NCI-H1092 treated with DMSO at 0.1 percent for 48 hours (cell line): ENCODE measurements at places on chromosomes 5 and 9.

DNA sequence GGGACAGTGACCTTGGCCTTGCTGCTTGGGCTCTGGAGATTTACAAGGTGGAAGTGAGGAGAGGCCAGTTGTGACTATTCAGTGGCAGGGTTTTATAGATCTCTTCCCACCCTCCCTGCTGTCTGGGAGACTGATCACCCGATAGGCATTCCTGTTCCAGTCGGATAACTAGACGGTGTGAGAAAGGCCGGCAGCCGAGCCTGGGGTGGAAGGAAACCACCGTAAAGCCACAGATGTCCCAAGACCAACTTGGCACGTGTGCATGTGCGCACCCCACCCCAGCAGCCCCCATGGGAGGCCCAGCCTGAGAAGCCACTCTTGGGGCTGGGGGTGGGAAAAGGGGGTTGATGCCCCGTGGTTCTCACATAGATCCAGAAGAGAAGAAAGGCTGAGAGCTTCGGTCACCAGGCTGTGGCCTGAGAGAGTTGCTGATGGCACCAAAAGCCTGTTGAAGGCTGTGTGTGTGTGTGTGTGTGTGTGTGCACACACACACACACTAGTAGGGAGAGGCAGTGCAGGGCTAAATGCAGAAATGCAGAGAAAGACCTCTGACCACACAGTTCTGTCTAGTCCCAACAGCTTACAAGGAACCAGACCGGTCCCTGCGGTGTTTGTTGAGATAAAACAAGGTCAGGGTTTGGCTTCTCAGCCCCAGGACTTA lies 225.8 kb downstream of the FANCC start:
- no peak for DNase-seq

DNA sequence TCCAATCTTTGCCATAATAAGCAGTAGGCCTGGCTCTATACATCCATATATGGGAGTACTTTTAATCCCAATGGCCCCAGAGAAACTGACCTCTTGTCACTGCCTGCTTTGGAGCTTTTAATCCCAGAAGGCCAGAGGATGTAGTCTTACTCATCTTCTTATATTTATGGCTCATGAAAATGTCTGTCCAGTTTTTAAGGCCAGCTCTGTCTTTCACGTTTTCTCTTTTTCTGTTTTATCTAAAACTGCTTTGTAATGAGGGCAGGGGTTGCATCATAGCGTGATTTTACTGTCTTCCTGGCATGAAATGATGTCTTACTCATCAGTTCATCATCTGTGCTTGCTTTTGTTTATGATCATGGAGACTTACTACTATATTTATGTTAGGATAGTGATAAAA lies 1094.9 kb downstream of the MAT2B start:
- no peak for DNase-seq

DNA sequence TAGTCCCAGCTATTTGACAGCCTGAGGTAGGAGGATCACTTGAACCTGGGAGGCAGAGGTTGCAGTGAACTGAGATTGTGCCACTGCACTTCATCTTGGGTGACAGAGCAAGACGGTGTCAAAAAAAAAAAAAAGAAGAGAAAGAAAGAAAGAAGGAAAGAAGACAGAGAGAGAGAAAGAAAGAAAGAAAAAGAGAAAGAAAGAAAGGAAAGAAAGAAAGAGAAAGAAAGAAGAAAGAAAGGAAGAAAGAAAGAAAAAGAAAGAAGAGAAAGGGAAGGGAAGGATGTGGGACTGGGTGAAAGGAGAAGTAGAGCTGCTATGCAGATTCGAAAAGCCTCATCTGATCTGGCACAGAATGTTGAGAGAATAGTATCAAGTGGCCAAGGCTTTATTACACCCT lies 23.7 kb upstream of the SCAMP1 start:
- DNase-seq = no peak

- DNase-seq = no peak
These were observed 27.6 kb upstream of the SMIM23 start for GRCh38 chr5:171757853-171758535.

DNA sequence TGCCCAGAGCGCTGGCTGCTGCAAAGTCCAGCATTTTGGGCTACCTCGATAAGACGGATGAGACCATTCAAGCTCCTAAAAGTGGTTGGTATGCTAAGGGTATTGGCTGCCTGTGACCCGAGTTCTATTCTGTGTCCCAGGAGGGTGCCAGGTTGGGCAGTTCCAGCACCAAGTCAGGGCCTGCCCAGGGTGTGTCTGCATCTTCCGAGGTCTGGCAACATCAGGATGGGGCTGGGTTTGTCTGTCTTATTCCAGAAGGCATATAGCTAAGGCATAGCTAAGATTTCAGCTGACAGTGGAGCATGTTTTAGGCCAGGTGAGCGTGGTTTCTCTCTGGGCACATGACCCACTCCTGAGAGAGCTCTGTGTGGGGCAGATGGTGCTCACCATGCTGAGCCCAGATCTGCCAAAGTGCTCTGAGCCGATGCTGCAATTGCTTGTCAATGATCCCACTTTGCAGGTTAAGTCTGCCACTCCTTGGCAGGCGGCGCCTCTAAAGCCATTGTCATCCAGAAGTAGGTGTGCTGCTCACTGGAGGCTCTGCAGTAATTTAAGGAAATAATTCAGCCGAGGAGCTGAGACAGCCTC lies 7.8 kb downstream of the SLC9A3 start:
- DNase-seq = no peak

DNA sequence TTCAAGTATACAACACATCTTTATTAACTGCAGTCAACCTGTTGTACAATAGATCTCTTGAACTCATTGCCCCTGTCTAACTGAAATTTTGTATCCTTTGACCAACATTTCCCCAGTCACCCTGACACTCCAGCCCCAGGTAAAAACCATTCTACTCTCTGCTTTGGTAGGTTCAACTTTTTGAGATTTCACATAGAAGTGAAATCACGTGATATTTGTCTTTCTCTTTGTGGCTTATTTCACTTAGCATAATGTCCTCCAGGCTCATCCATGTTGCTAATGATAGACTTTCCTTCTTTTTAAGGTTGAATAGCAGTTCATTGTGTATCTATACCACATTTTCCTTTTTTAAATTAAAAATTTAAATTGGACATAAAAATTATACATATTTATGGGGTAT lies 126.5 kb upstream of the MAN2A1 start:
- no peak for DNase-seq

- no peak for DNase-seq
These were observed 25.1 kb downstream of the ACSL6 start for GRCh38 chr5:131986161-131986912.

GRCh38 chr5:555058-555623 lies 30.9 kb upstream of the SLC9A3 start:
- no peak for DNase-seq

- no peak for DNase-seq
These were observed 116.4 kb downstream of the TTLL11 start for GRCh38 chr9:121976751-121977150.

DNA sequence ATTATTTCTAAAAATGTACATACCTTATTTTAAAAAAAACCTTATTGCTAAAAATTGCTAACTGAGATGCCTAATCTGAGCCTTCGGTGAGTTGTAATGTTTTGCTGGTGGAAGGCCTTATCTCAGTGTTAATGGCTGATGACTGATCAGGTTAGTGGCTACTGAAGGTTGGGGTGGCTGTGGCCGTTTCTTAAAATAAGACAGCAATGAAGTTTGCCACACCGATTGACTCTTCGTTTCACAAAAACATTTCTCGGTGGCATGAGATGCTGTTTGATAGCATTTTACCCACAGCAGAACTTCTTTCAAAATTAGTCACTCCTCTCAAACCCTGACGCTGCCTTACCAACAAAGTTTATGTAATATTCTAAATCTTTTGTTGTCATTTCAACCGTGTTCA lies 14.7 kb downstream of the CENPK start:
- no peak for DNase-seq

DNA sequence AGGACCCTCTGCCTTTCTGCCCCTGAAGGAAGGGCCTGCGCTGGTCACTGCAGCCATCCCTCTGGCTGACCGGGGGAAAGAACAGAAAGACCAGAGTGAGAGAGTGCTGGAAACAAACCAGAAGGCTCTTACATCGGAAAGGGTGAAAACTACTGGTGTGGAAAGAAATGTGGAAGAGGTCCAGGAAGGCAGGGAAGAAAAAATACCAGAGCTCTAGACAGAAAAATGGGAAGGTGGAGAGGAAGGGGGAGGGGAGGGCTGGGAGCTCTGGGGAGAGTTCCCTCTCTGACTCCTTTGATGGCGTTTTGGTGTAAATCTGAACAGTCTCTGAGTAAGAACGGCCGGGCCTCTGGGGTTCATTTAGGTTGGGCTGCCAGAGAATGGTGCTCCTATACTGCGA lies 47.7 kb downstream of the COL23A1 start:
- DNase-seq = no peak

GRCh38 chr9:105046907-105047741 lies 119.2 kb upstream of the ABCA1 start:
- peak; percentile 37 for DNase-seq

GRCh38 chr5:109922381-109922995 lies 232.8 kb downstream of the MAN2A1 start:
- no peak for DNase-seq

GRCh38 chr5:137826067-137826466 lies 41.6 kb upstream of the MYOT start:
- DNase-seq = no peak

- peak; percentile 56 for DNase-seq
These were observed 632.5 kb downstream of the ISL1 start for GRCh38 chr5:52015760-52016159.

DNA sequence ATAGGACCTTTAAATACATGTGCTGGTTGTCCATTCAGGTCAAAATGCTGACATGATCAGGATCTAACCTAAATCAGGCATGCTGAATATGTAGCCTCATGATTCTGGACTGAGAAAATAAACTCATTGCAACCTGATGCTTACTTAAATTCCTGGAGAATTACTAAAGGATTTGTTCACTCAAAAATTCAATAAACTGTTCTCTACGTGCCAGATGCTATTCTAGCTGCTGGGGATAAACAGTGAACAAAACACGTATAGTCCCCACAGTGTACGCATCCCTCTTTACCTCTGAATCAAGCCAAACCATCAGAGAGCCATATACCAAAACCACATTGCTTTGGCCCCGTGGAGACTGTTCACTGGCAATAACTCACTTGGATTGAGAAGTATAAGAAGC lies 6.1 kb downstream of the SCAI start:
- no peak for DNase-seq

DNA sequence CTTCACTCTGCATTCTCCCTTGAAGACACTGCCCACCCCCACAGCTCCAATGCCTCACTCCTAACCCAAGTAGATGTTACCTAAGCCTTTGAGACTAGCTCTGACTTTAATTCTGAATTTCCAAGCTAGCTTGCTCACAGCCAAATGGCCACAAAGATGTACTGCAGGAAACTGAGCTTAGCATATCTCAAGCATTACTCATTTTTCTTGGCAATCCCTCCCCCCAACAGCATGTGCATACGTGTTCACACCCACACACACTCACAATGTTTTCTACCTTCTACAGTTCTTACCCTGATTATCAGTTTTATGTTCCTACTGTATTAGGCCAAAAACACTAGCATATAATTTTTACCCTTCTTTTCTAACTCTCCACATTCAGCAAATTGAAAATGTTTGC lies 13.7 kb upstream of the GRIA1 start:
- DNase-seq = no peak

- DNase-seq = no peak
These were observed 69.8 kb downstream of the ASTN2 start for GRCh38 chr9:117344892-117345660.

- DNase-seq = no peak
These were observed 1.8 kb downstream of the SURF6 start for GRCh38 chr9:133334161-133334560.

DNA sequence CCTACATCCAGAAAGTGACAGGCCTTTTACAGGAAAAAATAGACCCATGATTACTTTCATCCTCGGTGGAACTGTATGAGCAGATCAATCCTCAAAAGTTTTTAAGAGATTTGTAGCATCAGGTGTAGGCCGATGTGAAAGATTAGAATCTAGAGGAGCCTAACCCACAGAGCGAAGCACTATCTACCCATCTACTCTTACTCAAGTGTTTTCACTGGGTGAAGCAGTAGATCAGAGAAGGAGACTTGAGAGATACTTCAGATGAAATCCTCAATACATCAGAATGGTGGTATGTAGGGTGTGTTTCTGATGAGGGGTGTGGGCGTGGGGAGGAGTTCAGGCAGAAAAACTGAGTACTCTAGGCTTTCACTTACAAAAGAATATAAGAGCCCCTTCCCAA lies 192.8 kb downstream of the FER start:
- no peak for DNase-seq

GRCh38 chr5:178389796-178390195 lies 157.2 kb upstream of the PHYKPL start:
- no peak for DNase-seq

DNA sequence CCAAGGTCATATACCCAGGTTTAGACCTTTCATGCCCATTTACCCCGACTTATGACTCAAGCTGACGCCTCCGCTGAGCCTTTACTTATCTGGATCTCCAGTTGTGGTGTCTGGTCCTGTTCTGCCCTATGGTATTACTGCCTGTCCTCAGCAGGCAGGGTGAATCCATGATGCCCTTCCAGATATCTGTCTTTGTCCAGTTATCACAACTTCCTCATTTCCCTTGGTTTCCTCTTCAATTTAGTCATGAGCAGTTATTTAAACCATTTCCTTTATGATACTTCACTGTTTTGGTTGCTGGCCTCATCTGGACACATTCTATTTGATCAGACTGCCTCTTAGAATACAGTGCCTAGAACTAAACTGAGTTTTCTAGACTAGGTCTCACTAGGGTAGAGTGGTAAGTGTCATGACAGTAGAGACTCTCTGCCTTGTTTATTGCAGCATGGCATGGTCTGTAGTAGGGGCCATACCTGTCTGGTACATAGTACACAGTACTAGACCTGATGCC lies 93.3 kb downstream of the MELK start:
- DNase-seq = no peak

GRCh38 chr5:115295777-115296123 lies 704 bp downstream of the CCDC112 start:
- peak; percentile 73 for DNase-seq

GRCh38 chr5:55104946-55105701 lies 2.7 kb downstream of the GZMA start:
- no peak for DNase-seq

GRCh38 chr5:151036556-151036955 lies 16.2 kb downstream of the GPX3 start:
- no peak for DNase-seq

DNA sequence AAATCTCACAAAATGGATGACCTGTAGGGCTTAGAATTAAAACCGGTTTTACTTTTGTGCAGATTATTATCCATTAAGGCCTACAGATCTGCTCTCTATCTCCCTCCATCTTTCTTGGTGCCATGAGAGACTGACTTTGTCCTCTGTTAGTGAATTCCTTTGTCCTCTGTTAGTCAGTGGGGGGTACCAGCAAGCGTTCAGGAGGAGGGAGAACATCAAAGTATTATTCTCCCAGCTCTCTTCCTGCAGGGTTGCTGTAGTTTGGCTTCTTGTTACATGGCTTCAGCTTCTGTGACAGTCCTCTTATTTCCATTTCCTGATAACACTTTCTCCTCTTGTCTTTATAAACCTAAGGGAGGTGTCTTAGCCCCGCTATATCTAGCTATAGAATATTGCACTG lies 850.5 kb upstream of the SEMA6A start:
- no peak for DNase-seq

DNA sequence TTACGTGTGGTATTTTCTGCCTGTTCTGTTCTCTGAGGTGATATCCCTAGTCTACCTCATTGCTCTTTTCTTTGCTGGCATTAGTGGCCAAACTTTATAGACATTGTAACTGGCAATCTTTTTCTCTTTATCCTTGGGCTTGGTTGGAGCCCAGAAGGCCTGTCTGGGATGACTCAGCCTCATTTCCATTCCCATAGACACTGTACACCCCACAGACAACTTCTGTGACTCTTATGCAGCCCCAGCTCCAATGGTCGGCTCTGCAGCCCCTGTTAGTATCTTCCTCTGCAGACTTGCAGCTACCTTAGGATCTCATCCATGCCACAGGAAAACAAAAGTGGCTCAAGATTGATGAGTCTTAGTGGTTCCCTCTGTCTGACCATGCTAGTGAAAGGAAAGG lies 79.8 kb downstream of the CFAP95 start:
- no peak for DNase-seq
